ENCODE measurements at places on chromosomes 6 and 20.

DNA sequence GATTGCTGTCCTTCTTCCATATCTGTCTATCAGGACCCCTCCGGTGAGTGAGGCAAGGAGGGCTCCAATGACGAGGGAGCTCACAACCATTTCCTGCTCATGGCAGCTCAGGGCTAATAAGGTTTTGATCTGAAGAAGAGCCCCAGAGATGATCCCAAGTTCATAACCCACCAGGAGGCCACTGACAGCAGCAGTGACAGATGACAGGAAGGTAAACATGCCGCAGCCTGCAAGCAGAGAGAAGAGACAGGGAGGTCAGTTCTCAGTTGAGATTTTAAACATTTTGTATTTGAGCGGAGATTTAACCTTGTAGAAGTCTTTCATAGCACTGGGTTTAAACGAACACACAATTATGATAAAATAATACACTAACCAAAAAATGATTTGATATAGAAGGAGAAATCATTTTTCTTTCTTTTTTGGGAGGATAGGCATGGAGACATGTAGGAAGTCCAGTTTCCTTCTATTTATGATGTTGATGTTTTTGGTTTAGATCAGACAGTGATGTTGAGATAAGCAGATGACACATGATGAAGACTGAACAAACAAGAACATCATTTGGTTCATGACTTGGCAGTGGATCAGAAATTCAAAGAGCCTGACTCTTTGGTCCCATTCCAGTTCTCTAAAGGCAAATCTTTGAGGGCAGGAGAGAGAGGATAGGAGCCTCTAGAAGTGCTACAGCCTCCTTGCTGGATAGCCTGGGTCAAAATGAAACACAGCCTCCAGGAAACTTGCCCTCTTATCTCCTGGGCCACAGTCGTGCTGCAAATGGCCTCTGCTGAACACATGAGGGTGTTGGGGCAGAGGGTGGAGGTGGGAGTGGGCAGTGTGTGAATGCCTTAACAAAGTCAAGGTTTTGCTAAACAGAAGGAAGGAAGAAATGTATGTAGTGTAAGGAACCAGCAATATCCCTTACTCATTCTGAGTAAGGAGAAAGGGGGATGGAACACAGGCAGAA is 22.6 kb downstream of the SLC2A12 start:
- no peak for DNase-seq

DNA sequence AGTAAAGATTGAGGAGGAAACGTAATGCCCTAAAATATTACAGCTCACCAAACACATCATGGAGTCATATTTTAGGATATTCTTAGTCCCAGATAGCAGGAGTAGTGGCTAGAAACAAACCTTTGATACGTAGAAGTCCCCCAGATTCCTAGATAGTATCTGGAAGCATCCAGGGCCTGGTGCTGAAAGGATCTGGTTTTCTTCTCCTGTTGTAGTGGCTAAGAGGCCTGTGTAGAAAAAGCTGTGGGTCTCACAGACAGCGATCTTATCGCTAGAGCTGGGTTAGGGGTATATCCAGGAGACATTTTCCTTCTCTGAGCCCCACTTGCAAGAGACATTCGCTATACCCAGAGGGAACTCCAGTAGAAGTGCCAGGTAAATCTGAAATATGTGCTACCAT is 139.9 kb downstream of the KCNQ5 start:
- no peak for DNase-seq

DNA sequence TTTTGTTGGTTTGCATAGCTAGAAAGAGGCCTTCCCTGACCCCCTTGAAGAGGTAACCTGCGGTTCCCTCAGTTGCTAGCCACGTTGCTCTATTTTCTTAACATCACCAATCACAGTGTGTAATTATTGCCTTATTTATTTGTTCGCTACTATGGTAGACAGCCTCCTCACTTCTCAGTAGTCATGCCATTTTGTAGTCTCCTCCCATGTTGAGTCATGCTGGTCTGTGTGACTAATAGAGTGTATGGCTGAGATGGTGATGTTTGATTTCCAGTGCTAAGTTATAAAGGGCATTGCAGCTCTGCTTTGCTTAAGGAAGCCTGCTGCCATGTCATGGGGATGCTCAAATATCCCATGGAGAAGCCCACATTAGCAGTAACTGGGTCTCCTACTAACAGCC is 236.6 kb upstream of the CHD6 start:
- no peak for DNase-seq

GRCh38 chr6:151056230-151056907 is 183.4 kb upstream of the AKAP12 start:
- no peak for DNase-seq

- DNase-seq: no peak
Measured at GRCh38 chr6:46338131-46338530, 153.1 kb downstream of the RCAN2 start.

All from activated T-cell treated with anti-CD3 and anti-CD28 coated beads, Interleukin-2, amount 50 U/mL, for 48 hours (primary cell).